ENCODE measurements at places on chromosomes 12 and 14. TPM values are rescaled to one million over a fixed set of nuclear protein-coding genes. Genes with fewer than 3 reads are reported as not detected.

Gene PAPOLA
- 148 TPM for total RNA-seq

Gene KLHL42
- total RNA-seq: 13.2 TPM

Gene GPR137C
- total RNA-seq: 0.08 TPM

- no peak for DNase-seq
Measured at GRCh38 chr12:27575090-27575761, 51.2 kb downstream of the PPFIBP1 start.

DNA sequence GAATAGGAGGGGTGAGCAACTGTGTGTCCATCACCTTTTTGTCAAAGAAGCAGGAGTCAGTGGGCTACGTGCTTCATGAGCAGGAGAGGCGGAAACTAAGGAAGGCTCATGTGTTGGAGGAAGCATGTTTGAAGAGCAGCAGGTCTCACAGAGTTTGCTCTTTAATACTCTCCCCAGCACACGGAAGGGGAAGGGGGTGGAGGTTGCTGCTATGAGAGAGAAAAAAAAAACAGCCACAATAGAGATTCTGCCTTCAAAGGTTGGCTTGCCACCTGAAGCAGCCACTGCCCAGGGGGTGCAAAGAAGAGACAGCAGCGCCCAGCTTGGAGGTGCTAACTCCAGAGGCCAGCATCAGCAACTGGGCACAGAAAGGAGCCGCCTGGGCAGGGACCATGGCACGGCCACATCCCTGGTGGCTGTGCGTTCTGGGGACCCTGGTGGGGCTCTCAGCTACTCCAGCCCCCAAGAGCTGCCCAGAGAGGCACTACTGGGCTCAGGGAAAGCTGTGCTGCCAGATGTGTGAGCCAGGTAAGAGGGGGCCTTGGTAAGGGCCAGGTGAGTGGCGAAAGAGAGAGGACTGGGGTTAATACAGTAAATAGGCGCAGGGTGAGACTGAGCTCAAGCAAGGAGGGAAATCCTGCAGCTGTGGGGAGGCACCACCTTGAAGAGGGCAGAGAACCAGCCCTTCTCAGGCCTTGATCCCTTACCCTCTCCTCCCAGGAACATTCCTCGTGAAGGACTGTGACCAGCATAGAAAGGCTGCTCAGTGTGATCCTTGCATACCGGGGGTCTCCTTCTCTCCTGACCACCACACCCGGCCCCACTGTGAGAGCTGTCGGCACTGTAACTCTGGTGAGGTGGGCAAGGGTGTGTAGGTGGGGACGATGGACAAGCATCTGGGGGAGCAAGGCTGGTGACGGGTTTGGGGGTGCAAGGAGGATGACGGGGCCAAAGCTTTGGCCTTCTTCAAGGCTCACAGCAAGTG lies at the start of gene CD27:
CD27 (plus strand) TSS at position 252 of the 985 bp plus-strand sequence; CDS start at position 393, 141 bp downstream.
- DNase-seq: peak; percentile 37

DNA sequence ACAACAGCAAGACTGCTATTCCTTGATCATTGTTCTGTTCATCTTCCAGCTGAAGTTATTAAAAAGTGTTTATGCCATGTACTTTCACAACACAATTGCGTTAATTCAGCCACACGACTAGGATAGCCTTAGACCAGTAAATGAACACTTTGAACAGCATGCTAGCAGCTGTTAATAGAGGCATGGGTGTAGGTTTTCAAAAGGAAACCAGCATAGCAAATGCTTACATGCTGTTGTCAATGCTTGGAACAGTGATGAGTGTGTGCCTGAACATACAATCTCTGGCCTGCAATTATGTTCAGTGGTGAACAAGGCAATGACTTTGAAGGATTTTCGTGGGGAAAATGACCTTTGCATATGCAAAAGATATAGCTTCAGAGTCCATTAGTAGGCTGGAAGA lies 127.4 kb upstream of the RBM19 start:
- DNase-seq: no peak

GRCh38 chr14:23379366-23380196 lies 2.7 kb downstream of the CMTM5 start:
- peak; percentile 68 for DNase-seq

- DNase-seq: peak; percentile 72
Measured at GRCh38 chr14:55807053-55807880, 227.3 kb downstream of the KTN1 start.

DNA sequence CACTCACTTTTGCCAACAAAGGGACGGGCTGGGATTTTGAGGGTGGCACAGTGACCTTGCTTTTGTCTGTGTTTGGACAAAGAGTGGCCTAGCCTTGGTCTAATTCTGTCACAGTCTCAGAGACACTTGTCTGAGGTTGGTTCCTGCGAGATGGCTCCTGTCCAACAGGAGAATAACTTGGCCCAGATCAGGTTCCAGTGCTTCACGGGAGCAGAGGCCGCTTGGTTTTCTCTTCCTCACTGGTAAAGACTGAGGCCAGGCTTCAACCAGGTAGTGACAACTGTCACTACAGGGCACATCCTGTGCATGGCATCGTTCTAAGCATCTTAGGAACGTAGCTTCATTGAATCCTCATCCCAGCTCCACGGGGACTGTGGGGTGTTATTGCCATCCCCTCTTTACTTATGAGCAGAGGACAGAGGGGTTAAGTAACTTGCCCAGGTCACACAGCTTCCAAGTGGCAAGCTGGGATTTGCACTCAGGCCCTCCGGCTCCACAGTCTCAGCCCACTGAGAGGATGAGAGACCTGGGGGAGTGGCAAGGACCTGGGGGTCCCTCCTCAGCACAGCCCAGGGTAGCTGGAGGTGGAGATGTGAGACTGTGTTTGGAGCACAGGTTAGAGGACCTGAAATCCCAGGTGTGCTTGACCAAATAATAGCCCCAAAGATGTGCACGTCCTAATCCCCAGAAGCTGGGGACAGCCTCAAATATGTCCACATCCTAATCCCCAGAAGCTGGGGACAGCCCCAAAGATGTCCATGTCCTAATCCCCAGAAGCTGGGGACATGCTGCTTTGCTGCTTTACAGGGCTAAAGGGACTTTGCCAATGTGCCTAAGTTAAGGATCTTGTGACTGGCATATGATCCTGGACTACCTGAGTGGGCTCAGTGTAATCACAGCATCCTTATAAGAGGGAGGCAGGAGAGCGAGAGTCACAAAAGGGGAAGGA lies 179.2 kb upstream of the RTL1 start:
- no peak for DNase-seq

DNA sequence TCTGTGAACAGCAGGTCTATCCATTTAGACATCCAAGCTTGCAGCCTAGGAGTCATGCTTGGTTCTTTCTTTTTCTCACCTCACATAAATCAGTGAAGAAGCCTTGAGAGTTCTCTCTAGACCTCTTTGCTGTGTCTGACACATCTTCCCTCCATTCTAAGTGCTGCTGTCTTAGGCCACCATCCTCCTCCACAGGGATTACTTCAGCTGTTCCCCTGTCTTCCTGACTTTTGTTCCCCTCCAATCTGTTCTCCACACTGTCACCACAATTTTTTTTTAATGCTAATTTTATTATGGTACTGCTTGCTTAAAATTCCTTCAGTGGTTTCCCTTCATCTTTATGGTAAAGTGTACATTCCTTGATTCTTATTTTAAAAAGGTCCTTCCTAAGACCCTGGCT lies 71.8 kb downstream of the DERA start:
- no peak for DNase-seq

DNA sequence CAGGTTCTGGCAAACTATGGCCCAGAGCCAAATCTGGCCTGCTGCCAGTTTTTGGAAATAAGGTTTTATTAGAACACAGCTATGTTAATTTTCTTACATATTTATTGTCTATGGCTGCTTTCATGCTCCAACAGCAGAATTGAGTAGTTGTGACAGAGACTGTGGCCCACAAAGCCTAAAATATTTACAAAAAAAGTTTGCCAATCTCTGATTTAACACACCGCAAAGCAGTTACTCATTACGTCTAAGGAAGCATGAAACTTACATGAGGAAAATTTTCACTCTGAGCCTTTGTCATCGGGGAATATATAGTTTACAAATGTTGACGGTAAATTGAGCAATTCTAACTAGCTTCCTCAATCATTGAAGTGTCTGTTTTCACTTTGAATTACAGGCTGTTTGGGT lies 96.5 kb downstream of the UNC79 start:
- DNase-seq: no peak

DNA sequence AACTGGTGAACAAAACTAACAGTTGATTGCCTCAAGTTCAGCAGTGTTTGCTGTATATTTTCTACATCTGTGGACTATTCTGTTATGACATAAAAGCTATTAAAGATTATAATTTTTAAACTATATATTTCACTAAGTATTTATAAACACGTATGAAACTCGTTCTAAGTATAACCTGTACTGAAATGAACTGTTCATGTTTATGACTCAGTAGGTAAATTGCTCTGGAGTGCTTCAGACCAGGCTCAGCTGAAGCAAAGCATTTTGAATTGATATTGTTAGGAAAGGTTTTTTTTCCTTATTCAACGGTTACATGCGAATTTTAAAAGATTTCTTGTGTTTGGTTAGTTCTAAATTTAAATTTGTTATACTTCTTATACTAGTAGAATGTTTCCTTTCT lies 151.3 kb downstream of the RAD51B start:
- DNase-seq: no peak

Measured in CD4-positive, alpha-beta T cell (primary cell).